ENCODE measurements at places on chromosomes 4 and X.

GRCh38 chr4:77481856-77482255, 123.8 kb upstream of the CXCL13 start:
- DNase-seq, result no peak

DNA sequence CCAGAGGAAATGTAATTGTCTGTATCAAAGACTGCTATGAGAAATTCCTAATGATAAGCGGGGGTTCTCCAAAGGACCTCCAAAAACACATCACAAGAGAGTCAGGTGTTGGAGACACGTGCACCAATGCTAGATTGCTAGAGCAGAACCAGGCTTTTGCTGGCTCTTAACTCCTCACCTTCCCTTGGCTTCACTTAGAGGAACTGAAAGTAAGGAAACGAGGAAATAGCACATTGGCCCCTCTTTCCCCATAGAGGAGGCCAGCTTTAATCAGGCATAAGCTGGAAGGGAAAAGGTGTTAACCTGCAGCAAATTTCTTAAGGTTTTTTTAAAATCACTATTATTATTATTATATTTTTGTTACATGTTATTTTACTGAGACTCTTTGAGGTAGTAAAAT, 13.6 kb downstream of the OTC start:
- DNase-seq, result no peak

DNA sequence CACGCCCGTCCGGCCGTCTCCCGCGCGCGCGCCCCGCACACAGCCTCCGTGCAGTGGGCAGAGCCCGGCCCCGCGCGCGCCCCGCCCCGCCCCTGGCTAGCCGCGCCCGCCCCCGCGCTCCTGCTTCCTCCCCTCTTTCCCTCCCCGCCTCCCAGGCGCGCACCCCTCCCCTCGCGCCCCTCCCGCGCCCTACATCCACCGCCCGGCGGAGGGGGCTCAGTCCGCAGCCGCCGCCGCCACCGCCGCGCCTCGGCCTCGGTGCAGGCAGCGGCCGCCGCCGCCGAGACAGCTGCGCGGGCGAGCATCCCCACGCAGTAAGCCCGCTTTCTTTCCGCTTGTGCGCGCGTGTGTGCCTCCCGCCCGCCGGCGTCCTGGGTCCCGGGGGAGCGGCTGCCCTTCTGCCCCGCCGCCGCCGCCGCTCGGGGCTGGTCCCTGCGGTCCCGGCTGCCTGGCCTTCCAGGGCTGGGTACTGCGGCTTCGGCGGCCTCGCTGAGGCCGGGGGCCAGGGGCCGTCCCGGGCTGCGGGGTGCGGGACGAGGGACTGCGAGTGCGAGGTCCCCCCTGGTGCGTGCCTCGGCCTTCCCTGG, at the start of gene FHL1:
Gene FHL1, plus strand, starts transcription at position 219 of the 587 bp plus-strand sequence.
- DNase-seq, result peak; percentile 27

- no peak for DNase-seq
Observed at GRCh38 chrX:106952988-106953387, 32.8 kb downstream of the CLDN2 start.

- DNase-seq, result no peak
Observed at GRCh38 chr4:34953145-34953799, 1291.0 kb downstream of the ARAP2 start.

DNA sequence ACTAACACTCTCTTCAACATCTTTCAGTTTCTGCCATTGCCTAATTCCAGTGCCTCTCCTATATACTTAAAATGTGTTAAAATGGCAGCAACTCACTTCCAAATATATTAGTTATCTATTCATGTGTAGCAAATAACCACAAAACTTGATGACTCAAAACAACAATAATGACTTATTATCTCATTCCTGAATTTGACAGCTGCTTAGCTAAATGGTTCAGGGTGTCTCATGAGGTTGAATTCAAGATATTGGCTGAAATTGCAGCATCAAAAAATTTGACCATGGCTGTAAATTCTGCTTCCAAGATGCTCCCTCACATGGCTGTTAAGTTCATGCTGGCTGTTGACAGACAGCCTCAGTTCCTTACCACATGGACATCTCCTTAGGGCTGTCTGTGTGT, 25.3 kb downstream of the PITX2 start:
- DNase-seq, result no peak

DNA sequence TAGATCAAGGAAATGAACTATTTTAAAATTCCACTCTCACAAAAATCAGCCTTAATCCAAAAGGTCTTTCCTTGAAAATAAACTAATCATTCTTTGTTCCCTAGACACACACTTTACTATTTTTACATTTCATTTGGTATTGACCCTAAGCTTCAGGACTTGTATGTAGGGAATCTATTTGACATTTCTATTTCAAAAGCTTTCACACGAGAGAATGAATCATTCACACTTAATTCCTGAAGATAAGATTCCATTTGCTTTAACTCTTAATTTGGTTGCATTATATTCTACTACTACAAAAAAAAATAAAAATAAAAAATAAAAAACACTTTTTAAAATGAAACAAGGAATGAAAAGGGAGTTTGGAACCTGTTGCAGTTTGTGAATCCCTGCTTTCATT, 43.7 kb downstream of the EDNRA start:
- DNase-seq, result no peak

- no peak for DNase-seq
Observed at GRCh38 chr4:168387091-168387490, 68.5 kb upstream of the DDX60 start.

DNA sequence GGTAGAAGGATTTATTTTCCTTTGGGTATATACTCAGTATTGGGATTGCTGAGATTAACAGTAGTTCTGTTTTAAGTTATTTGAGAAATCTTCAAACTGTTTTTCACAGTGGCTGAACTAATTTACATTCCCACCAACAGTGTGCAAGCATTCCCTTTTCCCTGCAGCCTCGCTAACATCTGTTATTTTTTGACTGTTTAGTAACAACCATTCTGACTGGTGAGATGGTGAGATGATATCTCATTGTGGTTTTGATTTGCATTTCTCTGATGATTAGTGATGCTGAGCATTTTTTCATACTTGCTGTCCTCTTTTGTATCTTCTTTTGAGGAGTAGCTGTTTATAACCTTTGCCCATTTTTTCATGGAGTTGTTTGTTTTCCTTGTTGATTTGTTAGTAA, 457.8 kb downstream of the TRAM1L1 start:
- DNase-seq, result no peak

GRCh38 chr4:181692965-181693364, 550.2 kb upstream of the TENM3 start:
- no peak for DNase-seq

DNA sequence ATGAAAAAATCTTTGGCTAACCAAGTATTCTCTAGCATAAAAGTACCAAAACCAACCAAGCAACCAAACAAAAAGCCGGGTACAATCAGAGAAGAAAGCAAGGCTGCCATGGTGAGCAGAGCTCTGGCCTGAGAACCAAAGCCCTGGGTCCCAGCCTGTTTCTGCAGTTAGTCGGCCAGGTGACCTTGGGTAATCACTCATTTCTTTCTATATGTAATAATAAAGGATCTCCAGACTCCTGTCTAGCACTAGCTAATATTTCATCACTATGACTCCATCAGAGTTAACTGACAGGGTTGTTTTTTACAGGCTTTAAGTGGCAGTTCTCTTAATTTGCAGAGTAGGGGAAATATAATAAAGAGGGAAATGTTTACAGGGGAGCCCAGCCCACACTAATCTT, 34.0 kb upstream of the RASGEF1B start:
- no peak for DNase-seq

GRCh38 chrX:74009041-74009440, 294.9 kb upstream of the ZCCHC13 start:
- DNase-seq, result no peak

DNA sequence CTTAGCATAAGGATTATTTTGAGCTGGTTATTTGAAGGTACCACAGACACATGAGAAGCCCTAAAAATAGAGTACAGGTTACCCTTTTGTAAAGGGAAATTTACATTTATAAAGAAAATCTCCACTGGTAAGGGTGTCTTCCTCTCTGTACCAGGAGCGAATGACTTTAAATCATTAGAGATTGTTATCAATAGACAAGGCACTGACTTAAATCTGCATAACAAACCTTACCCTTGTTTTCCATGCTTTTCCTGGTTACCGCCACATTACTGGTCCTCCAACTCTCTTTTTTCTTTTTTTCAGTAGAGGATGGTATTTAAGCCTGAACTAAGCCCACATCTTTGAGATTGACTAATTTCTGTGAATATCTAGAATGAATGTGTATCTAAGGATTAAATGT, 129.8 kb downstream of the SLC7A11 start:
- DNase-seq, result no peak

GRCh38 chr4:87406462-87406861, 15.5 kb upstream of the HSD17B11 start:
- DNase-seq, result no peak

DNA sequence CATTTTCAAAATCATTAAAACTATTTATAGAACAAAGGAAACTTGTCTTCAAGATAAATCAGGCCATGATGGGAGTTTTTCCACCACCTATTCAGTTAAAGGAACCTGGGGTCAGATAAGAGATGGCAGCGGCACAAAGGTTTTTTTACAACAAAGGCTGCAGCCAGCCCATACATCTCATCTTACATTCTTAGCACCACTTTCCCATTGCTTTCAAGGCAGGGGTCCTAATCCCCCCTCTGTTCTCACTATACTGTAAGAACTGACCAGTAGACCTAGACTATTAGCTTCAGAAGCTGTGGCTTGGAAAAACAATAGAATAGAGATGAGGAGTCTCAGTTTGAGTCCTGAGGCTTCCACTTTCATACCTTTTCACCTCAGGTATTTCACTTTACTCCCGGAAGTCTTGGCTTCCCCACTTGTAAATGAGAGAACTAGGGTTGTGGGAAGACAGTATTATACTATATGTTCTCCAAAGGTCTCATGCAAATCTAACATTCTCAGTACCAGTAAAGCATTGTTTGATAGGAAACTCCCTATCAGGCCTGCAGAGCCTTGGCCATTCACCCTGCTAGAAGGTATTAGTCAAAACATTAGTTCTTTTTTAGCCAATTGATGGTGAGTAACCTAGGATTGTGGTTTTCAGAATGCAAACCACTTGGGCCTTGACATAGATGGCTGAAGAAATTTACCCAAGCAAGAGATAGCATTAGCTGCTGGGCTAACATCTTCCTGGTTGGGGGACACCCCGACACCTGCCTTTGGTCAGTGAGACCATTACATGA, 182.9 kb upstream of the PBDC1 start:
- no peak for DNase-seq

- DNase-seq, result no peak
Observed at GRCh38 chr4:159384632-159385031, 281.8 kb downstream of the RAPGEF2 start.
